ENCODE measurements at places on chromosomes 13 and 19. TPM values are rescaled to one million over a fixed set of nuclear protein-coding genes. Genes with fewer than 3 reads are reported as not detected.

GRCh38 chr13:56378566-56378965, 762.2 kb upstream of the PRR20A start:
- DNase-seq, result no peak

AZU1 gene
- not detected for total RNA-seq

RXFP2 gene
- not detected for total RNA-seq

- peak; percentile 83 for DNase-seq
Measured at GRCh38 chr19:45641274-45642105, 2.3 kb upstream of the EML2 start.

EPSTI1 gene
- total RNA-seq, result 0.64 TPM

GRCh38 chr19:38849860-38850435, at the start of gene HNRNPL:
TSS of gene HNRNPL (minus strand) at chr19:38849986. CDS start at chr19:38849966, 20 bp downstream.
- peak; percentile 100 for DNase-seq

GRCh38 chr19:13795595-13796300, 505 bp downstream of the ZSWIM4 start:
- no peak for DNase-seq

DNA sequence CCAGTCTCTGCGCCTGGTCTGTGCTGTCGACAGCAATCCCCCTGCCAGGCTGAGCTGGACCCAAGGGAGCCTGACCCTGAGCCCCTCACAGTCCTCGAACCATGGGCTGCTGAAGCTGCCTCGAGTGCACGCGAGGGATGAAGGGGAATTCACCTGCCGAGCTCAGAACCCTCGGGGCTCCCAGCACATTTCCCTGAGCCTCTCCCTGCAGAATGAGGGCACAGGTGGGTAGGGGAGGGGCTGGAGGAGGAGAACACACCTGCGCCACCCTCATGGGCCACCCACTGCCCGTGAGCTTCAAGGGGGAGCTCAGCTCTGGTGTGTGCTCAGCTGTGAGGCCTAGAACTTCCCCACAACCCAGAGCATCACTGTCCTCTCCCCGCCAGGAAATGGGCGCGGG, 38.6 kb upstream of the CD33 start:
- no peak for DNase-seq

KIR2DL4 gene
- not detected for total RNA-seq

DNA sequence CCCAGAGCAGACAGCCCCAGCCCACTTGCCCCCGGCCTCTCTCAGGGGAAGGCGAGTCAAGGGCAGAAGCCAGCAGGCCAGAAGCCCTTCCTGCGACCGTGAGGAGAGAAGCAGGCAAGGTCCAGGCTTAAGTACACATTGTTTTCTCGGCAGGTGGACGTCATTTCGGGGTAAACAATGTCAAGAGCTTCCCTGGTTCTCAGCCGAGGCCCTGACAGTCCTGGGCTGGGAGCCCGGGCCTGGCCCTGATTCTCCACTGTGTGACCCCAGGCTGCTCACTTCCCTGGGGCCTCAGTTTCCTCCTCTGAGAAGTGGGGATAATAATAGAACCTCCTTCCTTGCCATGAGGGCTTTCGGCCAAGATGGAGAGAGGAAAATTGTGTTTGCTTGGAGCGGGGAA, 19.4 kb downstream of the PLVAP start:
- no peak for DNase-seq

- peak; percentile 42 for DNase-seq
Measured at GRCh38 chr13:43239275-43239840, 216.0 kb downstream of the DNAJC15 start.

DNA sequence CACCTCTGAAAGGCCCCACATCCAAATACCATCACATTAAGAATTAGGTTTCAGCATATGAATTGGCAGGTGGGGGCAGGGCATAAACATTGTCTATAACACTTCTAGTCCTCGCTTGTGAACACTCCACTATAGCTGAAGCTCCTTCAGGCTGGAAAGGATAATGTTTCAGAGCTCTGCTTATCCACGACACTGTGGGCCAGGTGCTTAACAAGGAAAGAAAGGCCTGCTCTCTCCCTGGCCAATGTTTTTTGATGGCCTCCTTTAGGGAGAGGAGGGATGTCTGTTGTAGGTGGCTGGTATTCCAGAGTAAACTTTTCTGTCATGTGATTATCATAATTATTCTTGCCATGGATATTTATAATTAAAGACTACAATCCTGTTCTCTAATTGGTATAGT, 86.4 kb downstream of the CCNA1 start:
- DNase-seq, result no peak

KIR3DL1 gene
- not detected for total RNA-seq

DNA sequence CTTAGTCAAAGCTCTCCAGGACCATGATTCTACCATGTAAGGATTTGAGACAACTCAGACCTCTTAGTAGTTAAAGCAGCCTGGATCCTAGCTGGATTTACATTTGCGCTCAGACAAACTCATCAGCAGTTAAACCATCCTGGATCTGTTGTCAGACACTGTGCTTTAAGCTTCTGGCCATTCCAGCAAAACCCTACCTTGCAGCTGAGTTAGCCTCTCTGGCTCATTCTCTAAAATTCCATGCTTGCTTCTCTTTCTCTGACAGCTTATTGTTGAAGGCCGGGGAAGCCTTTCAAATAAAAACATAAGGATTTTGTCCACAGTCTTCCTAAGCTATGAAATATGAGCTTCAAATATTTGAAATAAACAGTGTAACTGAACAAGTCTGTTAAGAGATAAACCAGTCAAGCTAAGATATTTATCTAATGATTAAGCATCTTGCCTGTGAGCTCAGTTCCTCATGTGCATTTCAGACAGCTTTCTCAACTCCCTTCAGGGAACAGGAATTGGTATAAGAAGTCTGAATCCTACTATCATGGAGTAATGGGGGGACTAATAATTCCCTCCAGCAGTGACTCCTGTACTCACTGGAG, 89.3 kb downstream of the SLAIN1 start:
- DNase-seq, result no peak

GRCh38 chr13:110445183-110445582, 116.3 kb downstream of the RAB20 start:
- no peak for DNase-seq

KLK12 gene
- not detected for total RNA-seq

MAG gene
- not detected for total RNA-seq

- DNase-seq, result no peak
Measured at GRCh38 chr13:102020611-102021216, 381.1 kb downstream of the FGF14 start.

DNA sequence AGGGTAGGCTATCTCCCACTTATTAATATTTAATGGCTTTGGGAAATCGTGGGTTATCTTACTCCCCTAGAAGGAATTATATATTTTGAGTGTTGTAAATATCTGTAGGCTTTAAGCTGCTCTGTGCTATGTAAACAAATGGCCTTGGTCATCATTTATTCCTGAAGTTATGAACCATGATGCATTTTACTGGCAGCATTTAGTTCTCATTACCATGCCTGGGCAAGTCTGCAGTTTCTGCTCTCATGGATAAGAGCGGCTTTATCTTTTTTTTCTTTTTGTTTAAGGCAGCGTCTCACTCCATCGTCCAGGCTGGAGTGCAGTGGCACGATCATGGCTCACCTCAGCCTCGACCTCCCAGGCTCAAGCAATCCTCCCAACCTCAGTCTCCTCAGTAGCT, 156.1 kb downstream of the IRS2 start:
- no peak for DNase-seq

GRCh38 chr19:9054765-9055164, 32.1 kb upstream of the OR1M1 start:
- DNase-seq, result no peak

DNA sequence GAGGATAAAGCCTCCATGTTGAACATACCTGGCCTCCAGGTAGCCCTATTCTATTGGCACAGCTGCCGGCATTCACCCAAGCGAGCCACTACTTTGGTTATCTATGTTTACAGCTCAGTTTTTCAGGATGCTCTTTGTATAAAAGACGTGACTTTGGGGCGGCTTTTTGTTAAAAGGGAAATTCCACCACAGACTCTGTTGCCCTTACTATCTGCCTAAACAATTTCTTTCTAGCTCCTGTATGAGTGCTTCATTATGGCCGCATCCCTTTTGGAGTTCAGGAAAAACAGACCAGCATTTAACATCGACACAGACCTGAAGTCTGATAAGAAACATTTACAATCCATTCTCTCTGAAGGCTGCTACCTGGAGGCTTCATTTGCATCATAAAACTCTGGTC, 9.1 kb upstream of the IGSF23 start:
- DNase-seq, result no peak

THSD1 gene
- total RNA-seq, result 6.0 TPM

MEIS3 gene
- total RNA-seq, result 48.7 TPM

WDR87 gene
- total RNA-seq, result not detected

DNA sequence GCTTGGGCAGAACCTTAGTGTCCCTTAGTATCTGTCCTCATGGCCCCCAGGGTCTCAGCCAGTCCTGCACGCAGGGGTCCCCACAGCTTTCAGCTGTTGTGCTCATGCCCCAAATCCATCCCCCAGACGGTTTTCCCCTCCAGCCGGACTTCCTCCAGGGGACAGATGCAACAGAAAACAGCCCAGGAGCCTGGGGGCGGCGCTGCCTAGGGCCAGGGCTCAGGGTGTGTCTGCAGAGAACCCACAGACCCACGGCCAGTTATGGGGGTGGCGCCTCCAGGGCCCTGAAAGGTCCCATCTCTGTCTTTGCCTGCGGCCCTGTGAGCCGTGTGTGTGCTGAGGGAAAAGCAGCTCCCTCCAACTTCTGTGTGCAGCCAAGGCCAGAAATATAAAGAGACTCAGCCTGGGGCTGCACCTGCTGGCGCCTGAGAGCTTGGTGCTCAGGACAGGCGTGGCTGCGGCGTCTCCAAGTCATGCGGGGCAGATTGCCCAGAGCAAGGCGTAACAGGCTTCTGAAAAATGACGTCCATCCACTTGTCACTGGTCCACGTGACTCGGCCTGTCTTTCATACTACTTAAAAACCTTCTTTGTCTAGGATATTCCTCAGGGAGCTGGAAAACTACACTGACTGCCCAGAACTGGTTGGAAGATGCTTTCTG, 22.1 kb upstream of the F7 start:
- no peak for DNase-seq

GRCh38 chr13:106589716-106590115, 21.8 kb upstream of the ARGLU1 start:
- no peak for DNase-seq

CRLF1 gene
- 2.6 TPM for total RNA-seq

DDX49 gene
- total RNA-seq, result 37.8 TPM

F10 gene
- total RNA-seq, result 15.8 TPM

GRCh38 chr19:14407605-14408484, 11.3 kb downstream of the DDX39A start:
- DNase-seq, result no peak

GRCh38 chr19:47024502-47024901, 4.9 kb downstream of the NPAS1 start:
- no peak for DNase-seq

RNF113B gene
- total RNA-seq, result not detected

DNA sequence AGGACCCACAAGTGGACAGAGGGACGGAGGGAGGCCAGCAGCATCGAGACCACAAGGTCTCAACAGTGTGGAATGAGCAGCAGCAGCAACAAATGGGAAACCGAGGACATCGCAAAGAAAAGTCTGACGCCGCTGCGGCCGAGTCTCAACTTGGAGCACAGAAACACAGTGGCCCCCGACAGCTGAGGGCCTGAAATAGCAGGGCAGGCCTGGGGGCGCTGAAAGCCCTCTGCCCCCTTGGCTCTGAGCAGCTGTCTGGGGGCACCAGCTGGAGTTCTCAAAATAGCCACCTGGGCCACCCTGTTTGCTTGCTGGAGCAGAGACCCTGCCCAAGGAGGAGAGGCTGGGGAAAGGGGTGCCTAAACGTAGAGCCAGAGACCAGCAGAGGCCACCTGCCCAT, 5.9 kb upstream of the ISYNA1 start:
- DNase-seq, result no peak

DNA sequence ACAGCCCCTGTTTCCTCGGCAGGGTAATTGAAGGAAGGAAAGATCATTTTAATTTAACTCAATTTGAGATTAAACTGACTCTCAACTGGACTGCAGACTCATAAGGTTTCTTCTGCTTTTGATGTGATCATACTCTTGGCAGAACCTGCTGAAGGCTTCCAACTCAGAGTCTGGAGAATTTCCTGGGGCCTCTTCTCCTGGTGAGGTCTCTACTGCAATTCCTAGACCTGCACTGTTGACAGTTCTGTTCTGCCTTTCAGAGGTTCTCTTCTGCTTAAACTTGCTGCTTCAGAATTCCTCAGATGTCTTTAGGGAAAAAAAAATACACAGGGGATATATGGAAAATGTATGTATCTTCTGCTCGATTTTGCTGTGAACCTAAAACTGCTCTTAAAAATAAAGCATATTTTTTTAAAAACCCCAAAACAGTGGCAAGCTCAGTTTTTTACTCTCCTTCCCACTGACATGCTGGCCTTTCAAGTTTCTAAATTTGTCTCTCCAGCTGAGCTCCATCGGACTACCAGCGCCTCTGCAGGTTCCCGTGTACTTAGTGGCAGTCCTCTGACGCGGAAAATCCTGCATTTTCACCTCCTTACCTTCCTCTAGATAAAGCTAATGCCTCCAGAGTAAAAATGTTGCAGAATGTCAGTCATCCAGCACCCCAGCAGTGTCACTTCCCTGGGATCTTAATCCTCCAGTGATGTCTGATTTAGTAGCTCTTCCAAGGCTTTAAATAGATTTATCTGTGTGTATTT, 733.5 kb upstream of the SGCG start:
- no peak for DNase-seq

CD37 gene
- not detected for total RNA-seq

DNA sequence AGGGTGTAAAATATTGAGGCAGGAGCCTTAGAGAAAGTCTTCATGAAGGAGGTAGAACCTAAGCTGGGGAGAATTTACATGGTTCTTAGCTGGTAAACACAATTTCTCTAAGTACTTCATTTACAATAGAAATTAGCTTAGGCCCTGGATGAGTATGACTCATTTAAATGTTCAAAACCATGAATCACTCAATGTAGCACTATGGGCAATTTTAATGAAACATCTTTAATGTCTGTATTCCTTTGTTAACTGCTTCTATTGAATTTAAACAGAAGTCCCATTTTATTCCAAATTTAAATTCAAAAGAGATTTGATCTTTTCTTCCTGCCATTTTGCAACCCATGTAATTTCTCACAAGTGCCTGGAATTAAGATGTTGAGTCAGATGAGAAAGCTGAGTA, 252.1 kb downstream of the RFC3 start:
- no peak for DNase-seq

GRCh38 chr13:33526718-33527117, 241.2 kb upstream of the STARD13 start:
- no peak for DNase-seq

TPTE2 gene
- total RNA-seq, result not detected
